Activated naive CD4-positive, alpha-beta T cell treated with anti-CD3 and anti-CD28 coated beads, Interleukin-2, amount 10 ng/mL, durations not matched to agents 7 days and 5 days (primary cell): ENCODE measurements at places on chromosomes 1 and 21.
A peak's percentile ranks its signal among the peaks of the same experiment; 100 is the strongest.

DNA sequence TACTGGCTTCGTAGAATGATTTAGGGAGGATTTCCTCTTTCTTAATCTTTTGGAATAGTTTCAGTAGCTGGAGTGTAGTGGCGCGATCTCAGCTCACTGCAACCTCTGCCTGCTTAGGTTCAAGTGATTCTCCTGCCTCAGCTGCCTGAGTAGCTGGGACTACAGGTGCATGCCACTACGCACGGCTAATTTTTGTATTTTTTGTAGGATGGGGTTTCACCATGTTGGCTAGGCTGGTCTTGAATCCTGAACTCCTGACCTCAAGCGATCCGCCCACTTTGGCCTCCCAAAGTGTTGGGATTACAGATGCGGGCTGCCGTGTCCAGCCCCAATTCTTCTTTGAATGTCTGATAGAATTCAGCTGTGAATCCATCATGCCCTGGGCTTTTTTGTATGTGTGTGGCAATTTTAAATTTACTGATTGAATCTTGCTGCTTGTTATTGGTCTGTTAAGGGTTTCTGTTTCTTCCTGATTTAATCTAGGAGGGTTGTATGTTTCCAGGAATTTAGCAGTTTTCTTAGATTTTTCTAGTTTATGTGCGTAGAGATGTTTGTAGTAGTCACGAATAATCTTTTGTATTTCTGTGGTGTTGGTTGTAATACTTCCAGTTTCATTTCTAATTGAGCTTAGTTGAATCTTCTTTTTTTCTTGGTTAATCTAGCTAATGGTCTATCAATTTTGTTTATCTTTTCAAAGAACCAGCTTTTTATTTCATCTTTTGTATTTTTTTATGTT lies 15.3 kb downstream of the MAN1C1 start:
- peaks cover 8% of the 10 kb centered on the region for H3K27me3 ChIP-seq
- H3K4me3 ChIP-seq, result peak overlapping the region; percentile 67
- H3K4me1 ChIP-seq, result peaks cover 77% of the 10 kb centered on the region
- H3K36me3 ChIP-seq, result peaks cover 52% of the 10 kb centered on the region
- peak overlapping the region; percentile 90 for H3K27ac ChIP-seq

- no peaks in the 10 kb centered on the region for H3K4me1 ChIP-seq
- no peak overlapping the region for H3K4me3 ChIP-seq
- H3K27me3 ChIP-seq, result no peaks in the 10 kb centered on the region
- no peaks in the 10 kb centered on the region for H3K36me3 ChIP-seq
Measured at GRCh38 chr1:11045428-11046269, 1.4 kb downstream of the MASP2 start.

DNA sequence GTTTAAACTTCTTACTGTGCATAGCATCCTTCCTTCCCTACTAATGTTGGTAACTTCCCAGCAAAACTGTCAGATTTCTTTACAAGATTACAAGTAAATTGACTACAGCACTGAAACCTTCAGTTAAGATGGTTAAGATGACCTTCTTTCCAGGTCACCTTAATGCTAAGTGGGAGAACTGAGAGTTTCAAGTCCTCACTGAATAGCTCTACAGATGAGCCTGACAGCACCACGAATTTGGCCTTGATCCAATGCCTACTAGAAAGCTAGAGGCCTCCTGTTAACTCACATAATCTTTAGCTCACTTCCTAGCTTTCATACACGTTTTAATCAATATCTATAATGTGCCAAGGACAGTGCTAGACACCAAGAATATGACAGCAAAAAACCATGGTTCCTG lies 276.0 kb upstream of the PLD5 start:
- H3K4me1 ChIP-seq, result no peaks in the 10 kb centered on the region
- H3K36me3 ChIP-seq, result no peaks in the 10 kb centered on the region
- no peak overlapping the region for H3K4me3 ChIP-seq
- H3K27ac ChIP-seq, result no peak overlapping the region
- H3K27me3 ChIP-seq, result no peaks in the 10 kb centered on the region

- H3K27ac ChIP-seq, result no peak overlapping the region
- peaks cover 19% of the 10 kb centered on the region for H3K36me3 ChIP-seq
- peaks cover 7% of the 10 kb centered on the region for H3K4me1 ChIP-seq
- DNase-seq, result no peak
Measured at GRCh38 chr1:15899266-15899665, 51.8 kb downstream of the SPEN start.

GRCh38 chr1:208528578-208529240 lies 284.5 kb upstream of the PLXNA2 start:
- H3K27ac ChIP-seq, result no peak overlapping the region
- no peaks in the 10 kb centered on the region for H3K4me1 ChIP-seq
- H3K36me3 ChIP-seq, result no peaks in the 10 kb centered on the region

GRCh38 chr1:25640646-25641328 lies 24.2 kb downstream of the MAN1C1 start:
- H3K36me3 ChIP-seq, result peaks cover 69% of the 10 kb centered on the region
- H3K4me3 ChIP-seq, result no peak overlapping the region
- peaks cover 33% of the 10 kb centered on the region for H3K27me3 ChIP-seq
- H3K4me1 ChIP-seq, result peaks cover 67% of the 10 kb centered on the region

GRCh38 chr1:115251340-115251748 lies 86.7 kb downstream of the NGF start:
- DNase-seq, result no peak
- peaks cover 3% of the 10 kb centered on the region for H3K27me3 ChIP-seq
- no peak overlapping the region for H3K27ac ChIP-seq
- H3K36me3 ChIP-seq, result no peaks in the 10 kb centered on the region
- no peaks in the 10 kb centered on the region for H3K4me1 ChIP-seq

- H3K27me3 ChIP-seq, result peaks cover 81% of the 10 kb centered on the region
- no peak within 1 kb of the TSS for H3K27ac ChIP-seq
- DNase-seq, result peak; percentile 41
- H3K4me1 ChIP-seq, result peaks cover 15% of the 10 kb centered on the region
- H3K36me3 ChIP-seq, result no peaks in the 10 kb centered on the region
Measured at GRCh38 chr1:227947676-227948492, at the start of gene WNT9A. Gene WNT9A (minus strand): TSS chr1:227947932. CDS start chr1:227947887, 45 bp downstream.
